ENCODE measurements at places on chromosomes 3 and 15.
A peak's percentile ranks its signal among the peaks of the same experiment; 100 is the strongest.

DNA sequence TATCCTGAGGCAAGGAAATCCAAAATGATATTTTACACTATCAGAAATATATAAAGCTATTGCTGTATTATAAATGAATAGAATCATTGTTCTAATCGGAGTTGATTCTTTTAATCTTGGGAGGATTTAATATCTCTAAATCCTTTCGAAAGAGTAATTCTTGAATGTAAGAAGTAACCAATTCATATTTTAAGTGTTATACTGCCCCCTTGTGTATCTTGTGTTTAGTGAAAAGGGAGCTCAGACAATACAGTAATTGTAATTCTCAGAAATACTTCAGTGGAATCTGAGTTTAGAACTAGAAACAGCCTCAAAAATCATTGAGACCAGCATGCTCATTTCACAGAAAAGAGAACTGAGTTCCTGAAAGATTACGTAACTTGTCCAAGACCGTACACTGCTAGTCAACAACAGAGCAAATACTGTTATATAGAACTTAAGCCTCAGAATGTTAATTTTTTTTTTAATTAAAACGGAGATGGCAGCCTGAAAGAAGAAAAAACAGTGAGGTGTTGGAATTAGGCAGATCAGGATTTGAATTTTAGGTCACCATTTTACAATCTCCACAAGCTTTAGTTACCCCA lies 42.9 kb downstream of the PLCH1 start:
- DNase-seq: no peak

GRCh38 chr3:71581457-71582035 lies 2.0 kb downstream of the FOXP1 start:
- DNase-seq: peak; percentile 65

GRCh38 chr15:69703532-69704187 lies 251.0 kb downstream of the RPLP1 start:
- DNase-seq: no peak

- no peak for DNase-seq
These were observed 55.5 kb downstream of the ST6GAL1 start for GRCh38 chr3:186985661-186986364.

GRCh38 chr3:114542359-114542758 lies 248.5 kb downstream of the TIGIT start:
- DNase-seq: no peak

DNA sequence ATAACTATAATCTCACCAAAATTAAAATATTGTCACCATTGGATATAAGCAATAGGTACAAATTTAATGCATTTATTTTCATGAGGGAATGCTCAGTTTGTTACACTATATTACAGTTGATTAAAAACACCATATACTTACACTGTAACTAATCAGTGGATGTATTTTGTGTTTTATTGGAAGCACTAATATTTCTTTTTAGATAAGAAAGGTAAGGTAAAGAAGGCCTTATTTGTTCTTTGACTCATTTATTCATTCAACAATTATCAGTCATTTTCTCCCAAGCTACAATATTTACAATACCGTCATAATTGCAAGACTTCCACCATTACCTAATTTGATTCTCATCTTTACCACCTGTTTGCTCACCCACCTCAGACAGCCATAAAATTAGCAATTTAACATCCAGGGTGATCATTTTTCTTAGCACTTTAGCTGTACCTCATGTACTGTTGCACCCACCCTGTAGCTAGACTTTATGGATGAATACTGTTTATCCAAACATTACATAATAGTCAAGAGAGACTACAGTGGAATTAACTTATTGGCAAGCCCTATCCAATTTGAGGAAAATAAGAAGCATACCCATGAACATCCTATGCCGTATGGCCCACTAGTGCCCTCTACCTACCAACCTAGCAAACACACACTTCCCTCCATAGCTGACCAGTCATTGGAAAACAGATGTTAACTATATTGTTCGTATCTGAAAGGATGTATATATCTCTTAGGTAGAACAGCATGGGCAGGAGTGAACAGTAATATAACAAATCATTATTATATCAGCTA lies 229.6 kb downstream of the BBX start:
- DNase-seq: no peak

DNA sequence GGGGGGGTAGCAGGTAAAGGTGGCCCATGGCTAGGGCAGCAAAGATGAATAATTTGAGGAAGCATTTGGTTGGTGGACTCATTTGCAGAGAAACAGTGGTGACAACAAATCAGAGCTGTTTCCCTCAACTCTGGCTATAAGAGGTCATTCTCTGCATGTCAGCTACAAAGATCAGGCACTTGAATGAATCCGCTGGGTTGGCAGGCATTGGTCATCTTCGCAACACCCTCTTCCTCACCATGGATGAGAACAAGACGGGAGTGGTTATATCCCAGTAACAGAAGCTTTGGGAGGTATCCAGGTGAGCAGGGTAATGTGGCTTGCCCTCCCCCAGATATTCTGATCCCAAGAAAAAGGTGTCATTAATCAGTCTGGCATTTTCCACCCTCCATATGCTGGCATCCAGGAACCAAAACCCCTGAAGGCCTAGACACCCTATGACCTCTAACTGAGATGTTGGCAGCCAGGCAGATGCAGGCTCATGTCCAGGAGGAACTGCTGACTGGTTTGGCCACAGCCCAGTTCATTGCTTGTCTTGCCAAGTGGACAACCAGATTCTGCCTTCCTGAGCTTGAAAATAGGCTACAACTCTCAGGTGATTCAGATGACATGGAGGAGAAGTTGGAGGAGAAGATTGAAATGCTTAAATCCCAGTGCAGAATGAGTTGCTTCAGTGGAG lies 108.9 kb upstream of the TRIM42 start:
- peak; percentile 92 for DNase-seq

GRCh38 chr3:159077860-159078259 lies 276.0 kb downstream of the MFSD1 start:
- no peak for DNase-seq

- DNase-seq: no peak
These were observed 560.5 kb downstream of the NR2F2 start for GRCh38 chr15:96891046-96891445.

- no peak for DNase-seq
These were observed 96.4 kb downstream of the MYH15 start for GRCh38 chr3:108414007-108414406.

- no peak for DNase-seq
These were observed 36.0 kb downstream of the ATP13A5 start for GRCh38 chr3:193342551-193342950.

DNA sequence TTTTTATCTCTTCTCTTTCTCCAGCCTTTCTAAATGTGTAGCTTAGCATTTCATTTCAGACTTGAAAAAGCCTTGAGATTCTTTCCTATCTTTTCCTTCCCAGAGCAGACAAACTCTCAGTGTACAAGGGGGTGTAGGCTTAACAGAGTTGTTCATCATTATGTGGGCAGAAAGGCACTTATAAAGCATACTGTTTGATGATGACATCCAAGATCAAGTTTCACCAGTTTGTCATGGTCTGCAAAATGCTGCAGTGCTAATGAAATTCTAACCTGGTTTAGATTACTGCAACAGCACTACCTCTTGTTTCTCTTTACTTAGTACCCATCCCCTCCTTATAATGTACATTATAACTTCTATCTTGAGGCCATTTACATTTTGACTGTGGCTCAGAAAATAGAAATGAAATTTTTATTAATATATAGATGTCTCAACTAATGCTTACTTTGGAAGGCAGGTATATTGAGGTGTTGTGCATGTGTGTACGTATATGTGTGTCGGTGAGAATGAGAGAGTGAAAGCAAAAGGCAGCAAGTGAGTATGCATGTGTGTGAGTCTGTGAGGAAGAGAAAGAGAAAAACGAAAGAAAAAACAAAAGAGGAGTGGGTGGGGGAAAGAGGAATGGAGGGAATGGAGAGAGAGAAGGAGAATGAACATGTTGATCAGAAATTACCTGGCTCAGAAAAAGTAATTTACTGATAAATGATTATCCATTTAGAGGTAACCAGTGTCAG lies 1043.6 kb downstream of the TUSC7 start:
- DNase-seq: no peak

- DNase-seq: no peak
These were observed 46.7 kb upstream of the ABHD2 start for GRCh38 chr15:89041507-89041906.

DNA sequence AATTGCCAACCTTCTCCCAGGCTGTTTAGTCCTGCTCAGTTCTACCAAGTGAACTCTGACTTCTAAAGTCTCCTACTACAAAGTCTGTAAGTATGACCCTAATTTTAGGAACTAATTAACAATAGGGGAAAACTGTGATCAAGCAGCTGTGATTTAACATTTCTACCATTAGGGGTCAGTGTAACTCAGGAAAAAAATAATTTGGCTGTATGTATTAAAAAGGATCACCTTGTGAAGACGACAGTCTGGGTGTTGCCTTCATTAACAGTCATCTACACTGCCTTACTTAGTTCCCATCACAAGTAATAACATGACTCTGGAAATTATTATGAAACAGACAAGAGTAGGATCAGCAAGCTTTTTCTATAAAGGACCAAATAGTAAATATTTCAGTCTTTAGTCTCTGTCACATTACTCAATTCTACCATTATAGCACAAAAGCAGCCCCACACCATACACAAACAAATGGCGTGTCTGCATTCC lies 4.2 kb upstream of the NPHP3 start:
- DNase-seq: no peak

- DNase-seq: no peak
These were observed 579.8 kb downstream of the EDEM1 start for GRCh38 chr3:5767304-5767703.

DNA sequence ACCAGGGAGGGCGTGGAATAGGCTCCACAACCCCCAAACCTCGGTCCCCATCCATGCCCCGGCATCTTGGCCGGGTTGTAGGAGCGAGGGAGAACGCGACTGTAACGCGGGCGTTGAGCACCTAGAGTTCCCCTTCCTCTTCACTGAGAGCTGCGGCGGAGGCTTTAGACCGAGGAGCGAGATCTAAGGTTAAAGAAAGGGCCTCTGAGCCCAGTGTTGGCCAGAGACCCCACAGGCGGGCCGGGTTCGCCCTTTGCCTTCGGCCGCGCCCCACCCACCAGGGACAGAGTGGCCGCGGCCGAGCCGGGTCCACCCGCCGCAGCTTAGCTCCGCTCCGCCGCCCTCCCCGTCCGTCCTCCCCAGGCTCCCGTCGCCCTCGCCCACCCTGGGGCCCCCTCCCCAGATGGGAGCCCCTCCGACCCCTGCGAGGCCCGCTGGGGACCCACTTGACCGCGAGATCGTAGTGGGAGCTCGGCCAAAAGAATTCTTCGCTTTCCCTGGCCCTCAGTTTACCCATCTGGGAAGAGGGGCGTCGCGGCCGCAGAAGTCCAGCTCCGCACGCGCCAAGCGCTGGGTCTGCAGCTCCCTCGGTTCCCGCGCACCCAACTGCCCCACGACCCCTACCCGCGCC lies 425 bp downstream of the ANPEP start:
- DNase-seq: no peak

- no peak for DNase-seq
These were observed 21.0 kb downstream of the CHST2 start for GRCh38 chr3:143140550-143140949.

DNA sequence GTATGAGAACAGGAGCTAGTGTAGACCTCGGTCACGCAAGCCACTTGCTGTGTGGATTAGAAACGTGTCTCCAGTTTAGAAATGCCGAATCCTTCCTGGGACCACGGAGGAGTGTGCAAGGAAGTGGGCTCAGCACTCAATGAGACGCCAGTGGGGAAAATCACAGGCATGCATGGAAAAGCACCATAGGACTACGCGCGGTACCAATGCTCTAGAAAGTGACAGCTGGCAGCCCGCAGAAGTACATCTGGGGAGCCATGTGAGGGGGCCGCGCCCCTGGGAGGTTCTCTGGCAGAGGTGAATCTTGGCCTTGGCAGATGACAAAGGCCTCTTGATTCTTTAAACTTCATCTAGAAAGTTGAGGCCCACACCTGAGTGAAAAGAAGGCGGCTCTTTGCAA lies 99.3 kb downstream of the LRRK1 start:
- DNase-seq: peak; percentile 32

DNA sequence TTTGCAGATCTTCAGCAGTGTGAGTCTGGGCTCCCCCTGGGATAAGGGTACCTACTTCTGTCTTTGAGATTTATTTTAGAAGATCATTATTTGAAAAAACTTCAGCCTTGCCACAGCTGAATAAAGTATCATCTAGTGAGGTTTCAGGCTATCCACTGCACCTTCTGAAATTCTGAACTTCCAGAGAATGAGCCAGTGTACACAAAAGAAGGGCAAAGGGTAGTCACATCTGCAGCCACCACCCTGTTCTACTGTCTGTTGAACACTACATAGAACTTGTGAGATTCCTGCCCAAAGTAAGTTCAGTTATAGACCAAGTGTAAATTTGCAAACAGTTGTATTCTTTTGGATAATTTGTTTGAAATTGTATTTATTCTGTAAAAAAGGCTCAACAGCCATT lies 38.0 kb upstream of the PTPN23 start:
- no peak for DNase-seq

- DNase-seq: no peak
These were observed 222.9 kb downstream of the TPRG1 start for GRCh38 chr3:189394599-189395121.

DNA sequence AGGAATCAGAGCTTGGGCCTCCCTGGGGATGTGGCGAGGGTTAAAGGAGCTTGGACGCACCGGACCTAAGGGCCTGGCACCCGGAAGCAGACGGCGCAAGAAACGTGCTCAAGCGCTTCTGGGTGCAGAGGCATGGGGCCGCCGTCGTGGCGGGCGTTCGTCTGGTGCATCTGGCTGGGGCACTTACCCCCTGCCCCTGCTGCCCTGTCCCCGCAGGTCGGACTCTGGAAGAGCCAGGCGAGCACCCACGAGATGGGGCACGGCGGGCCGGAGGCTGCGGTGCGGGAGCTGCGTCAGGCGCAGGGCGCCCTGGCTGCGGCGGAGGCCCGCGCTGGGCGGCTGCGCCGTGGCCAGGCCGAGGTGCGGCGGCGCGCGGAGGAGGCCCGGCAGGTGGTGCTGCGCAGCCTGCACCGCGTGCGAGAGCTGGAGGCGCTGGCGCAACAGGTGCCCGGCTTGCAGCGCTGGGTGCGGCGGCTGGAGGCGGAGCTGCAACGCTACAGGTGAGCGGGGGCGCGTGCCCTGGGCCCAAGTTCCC lies 2.5 kb downstream of the EFCC1 start:
- DNase-seq: no peak

- DNase-seq: no peak
These were observed 36.7 kb downstream of the RASGRF1 start for GRCh38 chr15:79053894-79054293.

- no peak for DNase-seq
These were observed 83.3 kb upstream of the KCNH8 start for GRCh38 chr3:19065027-19065426.

GRCh38 chr15:90789462-90789861 lies 72.3 kb downstream of the BLM start:
- DNase-seq: no peak

DNA sequence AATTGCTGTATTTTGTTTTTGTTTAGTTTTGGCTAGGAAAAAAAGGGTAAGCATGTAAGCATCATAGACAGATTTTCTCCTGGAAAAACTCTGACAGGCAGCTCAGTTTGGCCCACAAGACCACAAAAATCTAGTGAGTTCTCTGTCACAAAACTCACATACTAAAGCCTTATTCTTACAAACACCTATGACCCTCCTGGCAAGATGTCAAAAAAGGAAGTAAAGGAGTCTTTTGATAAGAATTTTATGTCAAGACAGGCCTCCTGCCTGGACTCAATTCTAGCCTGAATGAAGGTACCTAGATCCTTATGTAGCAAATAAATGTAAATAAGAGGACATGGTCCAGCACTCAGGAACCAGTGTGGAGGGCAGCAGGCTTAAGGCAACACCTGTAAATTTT lies 668.3 kb upstream of the ZNF385D start:
- DNase-seq: no peak

All from right lobe of liver (tissue), 6 donors.